ENCODE measurements at places on chromosomes 5 and 9.

- no peak for DNase-seq
Observed at GRCh38 chr5:116045821-116046220, 13.5 kb downstream of the ARL14EPL start.

DNA sequence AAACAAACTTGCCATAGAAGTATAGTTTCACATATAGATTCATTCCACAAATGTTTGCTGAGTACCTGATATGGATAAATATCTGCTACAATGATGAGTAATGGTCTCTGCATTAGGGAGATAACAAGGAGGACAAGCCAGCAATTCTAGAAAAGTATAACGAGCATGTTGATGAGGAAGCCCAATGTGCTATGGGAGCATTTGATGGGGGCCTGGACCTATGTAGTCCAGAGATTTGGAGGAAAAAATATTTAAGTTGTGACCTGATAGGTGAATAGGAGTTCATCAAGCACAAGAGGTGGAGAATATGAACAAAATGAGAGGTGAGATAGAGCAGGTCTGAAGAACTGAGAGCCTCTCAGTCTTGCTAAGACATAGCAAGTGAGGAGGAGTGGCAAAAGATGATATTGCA lies 14.4 kb upstream of the TMEM245 start:
- DNase-seq = no peak

DNA sequence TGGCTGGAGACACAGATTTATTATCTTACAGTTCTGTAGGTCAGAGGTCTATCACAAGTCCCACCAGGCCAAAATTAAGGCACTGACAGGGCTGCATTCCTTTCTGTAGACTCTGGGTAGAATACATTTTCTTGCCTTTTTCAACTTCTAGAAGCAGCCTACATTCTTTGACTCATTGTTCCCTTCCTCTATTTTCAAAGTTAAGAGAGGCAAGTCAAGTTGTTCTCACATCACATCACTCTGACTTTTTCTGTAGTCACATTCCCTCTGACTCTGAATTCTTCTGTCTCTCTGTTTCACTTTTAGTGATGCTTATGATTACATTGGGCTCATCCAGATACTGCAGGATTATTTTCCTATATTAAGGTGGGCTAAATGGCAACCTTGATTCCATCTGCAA lies 119.0 kb downstream of the MELK start:
- no peak for DNase-seq

DNA sequence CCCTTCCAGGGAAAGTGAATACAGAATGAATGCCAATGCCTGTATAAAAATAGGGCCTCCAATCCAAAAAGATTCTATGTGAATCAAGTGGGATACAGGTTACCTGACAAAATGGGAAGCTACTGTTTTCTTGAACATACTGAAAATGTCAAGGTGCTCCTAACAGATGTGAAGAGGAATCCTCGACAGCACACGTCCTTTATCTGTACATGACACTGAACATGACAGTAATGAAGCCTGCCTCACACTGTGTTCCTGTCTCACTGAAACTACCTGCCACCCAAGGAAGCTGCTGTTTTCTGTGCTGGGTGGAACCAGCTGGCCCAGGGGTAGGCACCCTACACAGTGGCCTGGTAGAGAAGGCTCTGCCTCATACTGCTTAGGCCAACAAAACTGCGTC lies 165.3 kb upstream of the RAPGEF1 start:
- DNase-seq = no peak

- no peak for DNase-seq
Observed at GRCh38 chr9:14313378-14313940, 482 bp downstream of the NFIB start.

DNA sequence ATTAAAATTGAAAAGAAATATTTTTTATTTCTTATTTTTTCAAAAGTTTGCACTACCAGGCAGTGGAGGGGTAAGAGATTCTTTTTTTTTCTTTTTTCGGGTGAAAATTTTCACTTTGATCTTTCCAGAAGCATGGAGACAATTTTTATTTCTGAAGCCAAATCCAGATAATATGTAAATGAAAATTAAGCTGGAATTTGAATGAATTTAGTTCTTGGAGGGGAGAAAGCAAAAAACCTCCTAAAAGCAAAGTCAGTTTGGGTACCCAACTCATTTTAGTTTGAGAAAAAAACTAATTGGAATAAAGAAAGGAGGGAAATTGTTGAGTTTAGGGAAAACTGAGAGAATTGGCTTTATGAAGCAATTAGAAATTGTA lies 872 bp downstream of the ZNF618 start:
- no peak for DNase-seq

DNA sequence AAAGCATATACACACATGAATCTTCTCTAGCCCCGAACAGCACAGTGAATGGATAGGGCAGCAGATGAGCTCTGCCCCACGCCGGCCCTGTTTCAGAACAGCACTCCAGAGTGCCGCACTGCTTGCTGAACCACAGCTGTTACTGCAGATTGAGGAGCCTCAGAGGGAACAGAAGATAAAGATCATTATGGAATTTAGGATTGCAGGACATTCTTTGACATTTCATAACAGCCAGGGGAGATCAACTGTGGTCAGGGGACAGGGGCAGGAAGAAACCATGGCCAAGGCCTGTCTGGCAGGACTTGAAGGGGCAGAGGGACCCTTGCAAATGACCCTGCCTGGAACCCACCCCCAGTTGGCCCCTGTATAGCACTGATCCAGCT lies 20.6 kb downstream of the IRF1 start:
- no peak for DNase-seq

DNA sequence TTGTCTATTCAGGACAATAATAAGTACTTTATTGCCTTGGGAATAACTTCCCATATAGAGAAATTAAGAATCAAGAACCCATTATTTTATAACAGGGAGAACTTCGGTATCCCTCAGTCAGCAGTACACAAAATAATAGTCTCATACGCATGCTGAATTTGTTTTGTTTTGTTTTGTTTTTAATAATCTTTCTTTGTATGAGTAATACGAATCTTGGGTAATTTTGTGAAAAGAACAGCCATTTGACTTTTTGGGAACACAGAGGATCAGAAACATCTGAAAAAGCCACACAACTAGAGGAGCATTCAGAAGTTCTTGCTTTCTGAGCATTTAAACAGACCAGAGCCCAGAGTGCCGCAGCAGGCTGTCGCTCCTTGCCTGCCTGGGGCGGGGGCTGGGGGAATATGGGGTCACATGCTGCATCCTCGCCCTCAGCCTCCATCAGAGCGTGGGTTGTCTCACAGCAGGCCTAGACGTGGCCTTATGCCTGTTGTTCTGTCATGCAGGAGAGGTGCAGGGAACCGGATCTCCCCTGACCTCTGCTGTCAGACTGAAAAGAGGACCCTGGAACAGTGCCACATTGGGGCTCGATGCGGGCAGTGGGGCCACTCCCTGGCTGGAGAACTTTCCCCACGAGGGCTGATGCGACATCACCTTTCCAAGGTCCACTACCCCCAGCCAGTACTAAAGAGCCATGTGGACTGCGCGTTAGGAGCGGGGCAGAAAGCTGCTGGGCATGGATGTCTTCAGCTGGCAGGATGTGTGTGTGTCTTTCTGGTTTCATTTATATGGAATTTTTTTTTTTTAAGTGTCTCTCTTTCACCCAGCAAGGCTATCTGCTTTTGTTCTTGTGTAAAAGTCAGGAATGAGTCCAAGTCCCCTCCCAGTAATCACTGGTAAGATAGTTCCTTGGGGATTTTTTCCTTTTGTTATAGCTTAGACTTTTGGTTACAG lies 133.4 kb upstream of the OTULINL start:
- no peak for DNase-seq

DNA sequence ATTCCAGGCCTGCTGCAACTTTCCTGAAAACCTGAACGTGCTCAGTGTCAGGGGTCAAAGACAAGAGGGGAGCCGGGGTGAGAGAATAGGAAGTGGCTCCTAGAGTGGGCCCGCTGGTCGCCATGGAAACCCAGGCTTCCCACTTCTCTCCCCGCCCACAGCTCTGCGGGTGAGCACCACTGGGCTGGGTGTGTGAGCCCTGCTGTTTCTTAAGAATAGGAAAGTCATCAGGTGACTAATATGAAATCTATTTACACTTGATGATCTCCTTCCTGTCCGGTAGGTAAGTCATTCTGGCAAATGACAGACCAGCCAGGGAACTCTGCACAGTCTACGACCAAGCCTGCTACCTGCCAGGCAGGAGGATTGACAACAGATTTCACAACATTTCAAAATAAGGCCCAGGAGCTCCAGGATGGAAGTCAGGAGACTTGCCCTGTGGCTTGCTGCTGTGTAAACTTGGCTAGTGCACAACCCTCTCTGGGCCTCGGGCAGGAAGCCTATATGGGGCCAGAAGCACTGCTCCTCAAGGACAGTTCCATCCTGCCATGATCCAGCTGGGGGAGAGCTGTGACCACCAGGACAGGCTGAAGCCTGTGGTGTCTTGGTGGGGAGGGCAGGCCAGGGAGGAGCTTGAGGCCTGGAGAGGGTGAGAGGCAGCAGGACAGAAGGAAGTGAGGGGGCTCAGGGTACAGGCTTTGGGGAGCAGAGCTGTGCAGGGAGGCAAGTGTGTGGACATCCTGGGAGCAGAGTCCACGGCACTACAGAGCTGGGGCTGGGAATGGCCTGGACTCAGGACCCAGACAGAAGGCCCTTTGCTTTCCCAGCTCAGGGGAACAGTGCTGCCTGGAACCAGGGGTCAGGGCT lies 60.6 kb downstream of the SHB start:
- DNase-seq = no peak

DNA sequence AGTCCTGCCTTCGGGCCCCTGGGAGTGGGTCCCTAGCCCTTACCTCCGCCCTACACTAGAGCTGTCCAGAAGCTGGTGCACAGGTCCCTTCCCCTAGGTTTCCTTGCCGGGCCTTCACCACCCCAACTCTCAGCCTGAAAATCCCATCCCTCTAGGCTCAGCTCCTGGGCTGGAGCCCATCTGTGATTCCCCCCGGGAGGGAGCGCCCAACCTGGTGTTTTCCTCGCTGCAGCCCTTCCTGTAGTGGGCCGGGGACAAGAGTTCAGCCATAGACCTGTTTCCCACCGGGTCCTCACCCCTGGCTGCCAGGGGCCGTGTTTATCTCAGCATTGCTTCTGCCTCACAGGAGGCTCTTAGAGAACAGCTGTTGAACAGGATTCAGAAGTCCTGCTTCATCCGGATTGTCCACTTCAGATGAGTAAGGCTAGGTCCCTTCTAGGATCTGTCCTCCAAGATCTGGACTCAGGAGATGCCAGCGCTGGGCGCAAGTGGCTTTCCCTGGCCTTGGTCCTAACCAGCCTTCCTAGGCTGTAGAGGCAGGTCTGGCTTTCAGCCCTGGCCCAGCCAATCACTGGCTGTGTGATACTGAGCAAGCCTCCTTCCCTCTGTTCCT lies 965 bp downstream of the GLIPR2 start:
- no peak for DNase-seq

DNA sequence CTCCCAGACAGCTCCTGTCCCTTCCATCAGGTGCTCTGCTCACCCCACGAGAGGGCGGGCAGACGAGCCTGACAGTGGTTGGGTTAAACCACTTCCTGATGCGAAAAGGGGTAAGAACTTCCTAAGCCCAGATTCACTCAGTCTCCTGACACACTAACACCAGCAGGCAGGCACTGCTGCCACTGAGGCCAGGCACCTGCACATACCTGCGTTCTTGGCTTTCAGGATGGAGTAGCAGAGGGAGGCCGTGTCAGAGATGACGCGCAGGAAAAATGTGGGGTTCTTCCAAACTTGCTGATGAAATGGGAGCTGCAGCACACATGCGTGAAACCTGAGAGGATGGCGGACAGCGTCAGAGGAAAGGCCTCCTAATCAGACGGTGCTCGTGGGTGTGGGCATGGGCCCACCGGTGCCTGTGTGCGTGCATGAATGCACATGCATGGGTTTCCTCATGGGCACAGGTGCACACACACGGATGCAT lies 29.9 kb downstream of the SLC6A18 start:
- no peak for DNase-seq

DNA sequence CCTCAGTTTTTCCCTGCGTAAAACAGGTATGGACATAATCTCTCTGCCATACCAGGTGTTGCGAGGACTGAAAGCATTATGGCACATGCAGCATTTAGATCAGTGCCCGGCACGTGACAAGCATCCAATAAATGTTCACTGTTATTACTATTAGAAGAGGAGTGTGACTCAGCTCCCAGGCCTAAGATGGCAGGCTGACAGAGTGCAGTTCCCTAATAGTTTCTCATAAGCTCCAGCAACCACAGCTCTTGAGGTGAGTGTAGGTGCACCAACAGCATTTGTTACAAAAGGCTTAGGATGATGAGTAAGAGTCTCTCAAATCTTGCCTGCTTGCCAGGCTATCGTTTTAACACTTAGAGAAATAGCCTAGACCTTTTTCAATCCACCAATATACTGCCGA lies 28.9 kb upstream of the GLIS3 start:
- no peak for DNase-seq

GRCh38 chr5:77356740-77357139 lies 135.4 kb downstream of the WDR41 start:
- DNase-seq = no peak

DNA sequence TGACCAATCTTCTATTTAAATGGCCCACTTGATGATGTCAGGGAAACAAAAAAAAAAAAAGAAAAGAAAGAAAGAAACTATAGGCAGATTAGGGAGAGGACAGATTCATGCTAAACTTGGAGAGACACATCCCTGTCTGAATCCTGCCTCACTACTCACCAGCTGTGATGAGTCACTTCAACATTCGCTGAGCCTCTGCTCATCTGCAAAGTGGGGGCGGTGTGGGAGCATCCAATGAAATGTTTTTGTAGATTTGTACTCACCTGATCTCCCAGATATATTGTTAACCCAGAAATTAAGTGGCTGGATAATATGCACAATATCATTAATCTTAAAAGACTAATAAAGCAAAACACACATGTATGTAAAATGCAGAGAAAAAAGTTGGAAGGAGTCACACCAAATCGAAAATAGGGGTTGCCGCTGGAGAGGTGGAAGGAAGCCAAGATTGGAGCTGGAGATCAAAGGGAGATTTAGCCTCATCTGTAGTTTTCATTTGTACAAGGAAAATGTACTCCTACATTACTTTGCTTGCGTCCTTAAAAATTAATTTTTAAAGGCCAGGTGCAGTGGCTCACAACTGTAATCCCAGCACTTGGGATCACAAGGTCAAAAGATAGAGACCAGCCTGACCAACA lies 17.0 kb upstream of the ERGIC1 start:
- no peak for DNase-seq

- DNase-seq = peak; percentile 74
Observed at GRCh38 chr5:179668391-179668790, 12.4 kb downstream of the CBY3 start.

DNA sequence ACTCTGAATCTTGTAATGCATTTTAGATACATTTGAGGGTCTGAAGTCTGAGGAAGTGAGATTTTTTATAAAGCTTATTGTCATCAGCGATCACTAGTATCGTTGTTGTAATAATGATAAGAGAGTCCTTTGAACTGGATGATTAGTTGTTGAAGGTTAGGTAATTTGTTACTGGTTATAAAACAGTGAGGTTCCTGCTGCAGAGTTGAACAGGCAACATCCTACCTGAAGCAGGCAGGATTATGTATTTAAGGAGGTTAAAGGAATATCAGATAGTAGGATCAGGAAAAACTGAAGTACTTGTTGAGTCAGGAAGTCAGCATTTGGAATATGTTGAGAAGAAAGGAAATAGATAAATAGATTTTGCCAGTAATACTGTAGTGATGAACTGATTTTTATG lies 106.7 kb downstream of the VPS13A start:
- no peak for DNase-seq

GRCh38 chr5:103465891-103466290 lies 96.7 kb downstream of the NUDT12 start:
- DNase-seq = no peak

Measured in AML-193 (cell line).